ENCODE measurements at places on chromosomes 2 and 18.

DNA sequence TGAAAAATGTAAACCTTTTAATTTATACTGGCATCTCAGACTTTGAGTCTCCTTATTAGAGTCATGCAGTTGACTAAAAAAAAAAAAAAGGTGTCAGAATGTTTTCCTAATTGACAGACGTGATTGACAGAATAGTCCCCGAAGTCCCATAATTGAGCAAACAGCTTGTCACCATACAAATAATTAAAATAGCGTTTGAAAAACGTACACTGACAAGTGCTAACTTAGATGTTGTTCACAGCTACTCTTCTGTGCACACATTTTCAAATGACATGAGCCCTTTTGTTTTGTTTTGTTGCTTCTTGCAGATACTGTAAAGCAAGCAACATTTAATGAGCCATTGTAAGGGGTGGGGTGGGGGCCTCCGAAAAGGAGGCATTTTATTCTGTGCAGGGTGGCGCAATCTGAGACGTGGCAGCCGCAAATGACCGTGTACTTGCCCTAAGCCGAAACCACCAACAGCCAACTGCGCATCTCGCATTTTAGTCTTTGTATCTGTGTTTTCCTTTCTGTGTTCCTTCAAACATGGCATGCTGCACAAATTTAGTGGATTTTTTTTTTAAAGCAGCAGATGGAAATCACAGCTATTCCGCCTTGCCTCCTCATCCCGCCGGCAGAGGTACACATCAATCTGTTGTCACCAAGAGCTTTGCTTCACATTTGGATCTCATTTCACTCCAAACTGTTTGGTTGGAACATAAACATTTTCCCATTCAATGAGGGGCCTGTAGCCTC, 52.4 kb downstream of the LPIN1 start:
- DNase-seq = no peak

- DNase-seq = no peak
Measured at GRCh38 chr2:54862742-54863141, 139.3 kb downstream of the EML6 start.

GRCh38 chr2:157672129-157672528, 43.5 kb upstream of the ACVR1C start:
- no peak for DNase-seq

DNA sequence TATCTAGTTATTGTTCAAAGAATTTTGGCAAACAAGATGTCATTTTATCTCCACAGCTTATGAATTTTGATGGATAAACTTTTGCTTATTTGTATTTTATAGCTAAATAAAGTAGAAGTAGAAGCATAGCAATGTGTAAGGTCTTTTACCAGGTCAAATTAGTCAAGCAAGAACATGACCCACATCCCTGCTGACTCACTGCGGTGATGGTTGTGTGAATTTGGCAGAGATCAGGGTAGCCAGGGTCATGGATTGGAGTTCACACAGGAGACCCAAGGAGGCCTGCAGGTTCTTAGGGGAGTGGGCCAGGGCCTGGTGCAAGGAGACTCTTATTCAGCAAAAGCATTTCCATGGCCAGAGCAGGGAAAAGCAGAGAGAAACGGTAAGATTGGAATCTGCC, 18.7 kb downstream of the SP140 start:
- no peak for DNase-seq

DNA sequence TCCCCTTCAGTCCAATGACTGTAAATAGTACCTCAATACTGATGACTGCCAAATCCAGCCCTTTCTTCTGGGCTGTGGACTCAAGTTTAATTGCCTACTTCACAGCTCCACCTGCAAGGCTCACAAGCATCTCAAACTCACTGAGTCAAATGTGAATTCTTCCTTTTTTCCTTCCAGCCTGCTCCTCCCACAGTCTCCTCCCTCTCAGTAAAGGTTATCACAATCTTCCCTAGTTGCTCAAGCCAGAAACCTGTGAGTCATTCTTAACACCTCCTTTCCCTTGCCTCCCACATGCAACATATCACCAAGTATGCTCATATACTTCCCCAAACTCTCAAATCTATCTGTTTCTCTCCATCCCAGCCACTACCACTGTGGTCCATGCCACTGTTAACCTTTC, 3.7 kb upstream of the MFSD6 start:
- no peak for DNase-seq

DNA sequence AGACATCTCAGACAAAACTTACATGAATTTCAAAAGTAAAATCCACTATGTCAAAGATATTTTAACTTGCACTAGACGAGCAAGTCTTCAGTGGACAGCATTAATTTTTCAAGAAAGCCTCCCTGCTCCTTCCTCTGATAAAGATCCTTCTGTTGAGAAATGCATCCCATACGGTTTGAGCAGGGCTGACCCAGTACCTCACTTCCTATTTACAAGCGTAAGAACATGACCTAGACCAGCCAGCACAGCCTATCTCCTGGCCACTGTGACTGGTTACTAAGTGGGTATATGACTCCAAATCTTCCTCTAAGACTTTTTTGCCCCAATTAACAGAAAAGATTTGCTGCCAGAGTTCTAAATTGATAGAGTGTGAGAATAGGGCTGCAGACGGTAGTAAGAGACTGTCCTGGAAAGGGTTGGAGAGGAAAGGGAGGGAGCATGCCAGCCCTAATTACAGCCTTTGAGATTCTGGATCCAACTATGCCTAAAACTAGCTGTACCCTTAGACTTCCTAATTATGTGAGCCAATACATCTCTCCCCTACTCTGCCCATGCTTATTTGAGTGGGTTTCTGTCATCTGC, 108.4 kb downstream of the PRELID3A start:
- DNase-seq = no peak

- DNase-seq = no peak
Measured at GRCh38 chr2:133293544-133294353, 274.5 kb downstream of the NCKAP5 start.

DNA sequence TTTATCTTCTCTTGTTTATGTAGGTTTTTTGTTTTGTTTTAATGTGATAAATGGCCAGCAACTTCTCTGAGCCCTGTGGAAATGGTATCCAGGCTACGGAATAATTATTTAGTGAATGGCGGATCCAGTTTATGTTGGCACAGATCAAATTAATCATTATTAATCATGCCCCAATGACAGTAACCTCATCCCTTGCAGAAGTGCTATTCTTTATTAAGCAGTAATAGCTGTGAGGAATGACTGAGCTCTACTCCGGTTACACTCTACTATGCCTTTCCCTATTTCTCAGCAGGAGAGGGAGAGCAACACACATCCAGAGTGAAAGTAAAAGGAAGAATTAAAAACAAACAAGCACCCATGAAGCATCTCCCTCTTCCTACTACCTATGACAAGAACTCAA, 84.8 kb downstream of the SETBP1 start:
- no peak for DNase-seq

DNA sequence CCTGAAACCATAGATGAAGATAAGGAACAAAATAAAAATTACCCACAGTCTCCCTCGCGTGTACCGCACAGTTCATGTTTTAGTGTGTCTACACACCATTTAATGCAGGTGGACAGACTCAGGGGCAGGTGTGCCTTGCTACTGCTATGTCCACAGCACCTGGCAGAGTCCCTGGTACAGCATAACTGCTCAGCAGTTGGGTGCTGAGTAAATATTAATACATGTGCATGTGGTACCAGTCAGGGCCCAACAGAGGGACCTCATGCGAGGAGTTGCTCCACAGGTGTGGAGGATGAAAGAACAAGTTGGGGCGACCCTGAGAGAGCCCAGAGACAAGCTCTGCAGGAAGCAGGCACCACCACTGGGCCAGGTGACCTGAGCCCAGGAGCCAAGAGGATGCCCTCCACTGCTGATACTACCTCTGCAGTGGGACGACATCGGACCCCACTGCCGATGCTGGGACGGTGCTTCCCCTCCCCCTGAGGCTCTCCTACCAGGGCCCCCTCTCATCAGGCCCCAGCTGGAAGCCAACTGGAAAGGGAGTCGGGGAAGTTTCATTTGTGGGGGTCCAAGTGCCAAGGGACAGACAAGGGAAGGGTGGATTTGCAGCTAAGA, 100.8 kb downstream of the NEDD4L start:
- no peak for DNase-seq

GRCh38 chr2:238083919-238084318, 16.2 kb upstream of the ESPNL start:
- no peak for DNase-seq

DNA sequence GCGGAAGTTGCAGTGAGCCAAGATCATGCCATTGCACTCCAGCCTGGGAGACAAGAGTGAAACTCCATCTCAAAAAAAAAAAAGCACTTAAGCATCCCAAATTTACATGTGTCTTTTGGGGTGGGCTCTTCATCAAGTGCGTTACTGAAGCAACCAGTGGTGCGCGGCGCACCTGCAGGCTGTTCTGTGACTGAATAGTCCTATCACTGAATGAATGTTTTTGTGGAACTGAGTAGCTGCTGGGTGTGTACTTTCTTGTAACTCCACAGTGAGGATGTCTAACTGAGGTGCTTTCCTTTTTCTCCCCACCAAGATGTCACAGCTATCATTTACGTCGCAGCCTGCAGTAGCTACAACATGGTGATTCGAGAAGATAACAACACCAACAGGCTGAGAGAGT, 17.0 kb downstream of the CHMP1B start:
- DNase-seq = no peak

DNA sequence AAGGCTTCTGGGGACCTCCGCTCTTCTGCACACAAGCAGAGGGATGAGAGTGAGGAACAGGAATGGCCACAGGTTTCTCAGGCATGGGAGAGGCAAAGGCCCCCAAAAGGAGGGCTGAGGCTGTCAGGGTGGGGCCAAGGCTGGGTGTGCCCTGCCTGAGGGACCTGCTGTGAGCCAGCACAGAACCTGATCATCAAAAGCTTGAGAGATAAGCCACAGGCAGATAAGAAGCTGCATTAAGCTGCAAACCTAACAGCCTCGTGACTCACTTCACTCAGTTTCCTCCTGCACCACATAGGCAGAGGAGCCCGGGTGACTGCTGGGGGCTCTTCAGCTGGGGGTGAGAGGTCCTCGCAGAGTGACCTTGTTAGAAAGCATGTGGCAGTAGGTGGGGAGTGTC, 64.5 kb upstream of the LAPTM4A start:
- no peak for DNase-seq

- no peak for DNase-seq
Measured at GRCh38 chr2:37587817-37588216, 83.6 kb downstream of the CDC42EP3 start.

DNA sequence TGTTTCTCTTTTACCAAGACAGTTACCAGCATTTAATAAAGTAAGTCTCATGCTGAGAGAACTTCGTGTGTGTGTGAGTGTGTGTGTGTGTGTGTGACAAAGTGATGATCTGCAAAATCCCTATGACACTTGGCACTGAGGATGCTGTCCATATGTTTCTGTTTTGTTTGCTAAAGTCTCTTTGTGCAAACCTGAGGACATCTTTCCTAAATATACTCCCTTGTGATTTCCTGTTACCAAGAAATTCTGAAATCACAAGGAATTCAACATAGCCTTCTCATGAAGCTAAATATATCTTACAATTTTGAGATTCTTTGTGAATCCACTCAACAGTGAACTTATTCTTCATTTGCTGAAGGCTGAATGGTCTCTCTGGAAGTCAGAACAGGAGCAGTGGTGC, 1359.7 kb upstream of the NRXN1 start:
- no peak for DNase-seq

GRCh38 chr2:61658841-61659780, 121.0 kb upstream of the XPO1 start:
- no peak for DNase-seq

- no peak for DNase-seq
Measured at GRCh38 chr2:134408386-134408785, 154.5 kb downstream of the MGAT5 start.

- DNase-seq = peak; percentile 17
Measured at GRCh38 chr2:172200495-172201085, 97.9 kb upstream of the DLX2 start.

DNA sequence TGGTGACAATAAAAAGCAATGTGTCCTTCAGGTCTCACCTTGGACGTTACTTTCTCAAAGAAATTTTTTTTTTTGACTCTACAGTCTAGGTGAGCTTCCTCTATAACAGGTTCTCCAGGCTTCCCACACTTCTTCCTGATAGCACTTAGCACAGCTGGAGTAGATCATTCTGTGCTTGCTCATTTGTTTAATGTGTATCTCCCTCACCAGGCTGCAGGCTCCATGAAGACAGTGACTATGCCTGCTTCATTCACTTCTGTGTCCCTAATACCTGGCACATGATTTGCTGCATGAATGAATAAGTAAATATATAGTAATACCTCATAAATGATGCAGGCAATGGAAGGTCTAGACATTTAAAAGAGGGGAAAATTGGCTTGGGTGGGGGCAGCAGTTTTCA, 109.9 kb upstream of the CD302 start:
- no peak for DNase-seq

DNA sequence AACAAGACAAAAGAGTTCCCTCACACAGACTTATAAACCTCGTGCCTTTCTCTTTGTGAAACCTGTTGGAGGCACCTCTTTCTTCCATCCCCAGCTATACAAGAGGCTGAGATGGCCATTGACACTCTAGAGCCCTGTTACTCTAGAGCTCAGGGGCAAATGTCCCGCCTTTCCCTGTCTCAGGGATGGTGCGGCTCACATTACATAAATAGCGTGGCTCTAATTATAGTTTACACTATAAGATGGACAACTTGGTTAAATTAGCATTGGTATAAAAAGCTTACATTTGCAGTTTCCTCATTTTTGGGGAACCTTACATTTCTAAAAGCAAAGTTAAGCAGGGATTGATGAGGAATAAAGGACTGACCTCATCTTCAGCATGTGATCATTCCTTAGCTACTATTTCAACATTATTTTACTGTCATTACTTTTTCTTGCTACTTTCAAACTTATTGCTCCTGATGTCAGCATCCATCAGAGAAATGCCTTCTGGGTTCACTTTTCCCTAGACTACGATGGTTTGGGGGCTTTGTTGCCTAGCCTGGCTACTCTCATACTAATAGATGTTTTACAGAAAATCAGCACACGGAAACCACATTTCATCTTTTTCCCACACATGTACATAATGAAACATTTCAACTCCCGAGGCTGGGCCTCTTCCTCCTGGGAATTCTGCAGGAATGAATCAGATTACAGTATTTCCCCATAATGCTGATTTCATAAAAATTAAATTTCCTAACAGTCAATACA, 40.4 kb downstream of the FTCDNL1 start:
- no peak for DNase-seq

GRCh38 chr18:74947875-74948274, 261.1 kb downstream of the PTGR3 start:
- DNase-seq = no peak

GRCh38 chr2:195413944-195414343, 243.1 kb upstream of the SLC39A10 start:
- DNase-seq = no peak

DNA sequence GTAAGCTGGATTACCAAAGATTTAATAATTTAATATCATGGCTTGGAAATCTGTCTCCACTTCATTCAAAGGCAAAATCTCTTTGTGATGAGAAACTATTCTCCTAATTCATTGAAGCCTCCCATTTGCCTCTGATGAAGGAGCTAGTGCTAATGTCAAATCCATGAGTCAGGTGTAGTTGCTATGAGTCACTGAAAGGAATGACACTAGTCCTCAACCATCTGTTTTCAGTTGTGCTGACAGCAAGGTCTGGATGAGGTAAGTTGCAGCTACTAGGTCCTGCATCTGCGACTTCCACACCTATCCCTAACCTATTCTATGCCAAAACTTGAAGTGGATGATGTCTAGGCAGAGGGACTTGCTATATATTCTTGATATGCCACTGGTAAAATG, 324.0 kb upstream of the UBE2E3 start:
- no peak for DNase-seq
